ENCODE measurements at places on chromosomes 4 and X.

DNA sequence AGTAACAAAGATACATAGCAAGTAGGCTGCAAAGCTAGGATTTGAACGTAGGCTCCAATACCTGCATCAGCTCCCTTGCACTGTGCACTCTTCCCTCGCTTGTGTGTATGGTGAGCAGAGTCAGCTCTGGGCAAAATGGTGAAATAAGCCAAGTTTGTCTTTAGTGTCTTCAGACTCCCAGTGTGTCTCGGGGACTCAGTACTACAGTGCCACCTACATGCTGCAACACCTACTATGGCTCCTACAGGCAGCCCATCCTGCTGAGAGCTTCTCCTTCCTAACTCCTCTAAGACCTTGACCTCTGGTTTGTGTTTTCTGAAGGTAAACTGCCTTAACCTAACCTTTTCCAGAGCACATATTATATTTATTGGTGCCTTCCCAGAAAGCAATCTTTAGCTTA is 42.5 kb downstream of the RTL9 start:
- DNase-seq: no peak

DNA sequence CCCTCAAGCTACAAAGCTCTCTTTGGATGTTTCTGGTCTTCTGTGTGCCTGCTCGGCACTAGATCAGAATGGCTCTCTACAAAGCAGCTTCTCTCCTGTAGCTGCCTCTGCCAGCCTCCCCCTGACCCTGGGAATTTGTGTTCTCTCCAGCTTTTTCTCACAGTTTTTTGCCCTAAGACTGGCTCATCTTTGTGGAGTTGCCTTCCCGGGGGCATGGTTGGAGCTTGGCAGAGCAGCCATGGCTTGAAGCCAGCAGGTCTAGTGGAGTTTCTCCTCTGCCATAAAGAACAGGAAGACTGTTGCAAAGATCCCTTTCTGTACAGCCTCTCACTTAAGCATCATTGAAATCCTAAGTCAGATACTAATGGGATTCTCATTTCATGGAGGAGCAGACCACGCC is 163.3 kb upstream of the MAMLD1 start:
- DNase-seq: no peak

DNA sequence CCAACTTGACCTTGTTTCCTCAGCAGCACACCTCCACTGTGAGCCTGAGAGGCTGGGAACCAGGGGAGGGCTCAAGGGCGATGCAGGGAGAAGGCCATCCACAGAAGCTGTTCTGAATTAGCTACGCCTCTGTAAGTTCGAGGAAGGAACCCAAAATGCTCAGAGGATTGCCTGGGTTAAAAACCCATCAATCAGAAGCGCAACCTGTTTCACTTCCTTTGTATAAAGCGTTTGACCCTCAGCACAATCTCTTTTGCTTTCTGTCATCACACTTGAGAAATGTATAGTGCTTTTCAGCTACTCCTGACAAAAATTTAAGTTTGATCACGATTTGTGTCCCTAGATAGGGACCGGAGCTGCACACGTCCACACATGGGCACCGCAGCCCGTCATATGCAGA is 48.0 kb upstream of the MAP3K15 start:
- DNase-seq: no peak

- DNase-seq: no peak
Observed at GRCh38 chr4:186132577-186133242, 28.2 kb downstream of the FAM149A start.

GRCh38 chrX:46712764-46713163 is 46.2 kb downstream of the SLC9A7 start:
- DNase-seq: no peak

DNA sequence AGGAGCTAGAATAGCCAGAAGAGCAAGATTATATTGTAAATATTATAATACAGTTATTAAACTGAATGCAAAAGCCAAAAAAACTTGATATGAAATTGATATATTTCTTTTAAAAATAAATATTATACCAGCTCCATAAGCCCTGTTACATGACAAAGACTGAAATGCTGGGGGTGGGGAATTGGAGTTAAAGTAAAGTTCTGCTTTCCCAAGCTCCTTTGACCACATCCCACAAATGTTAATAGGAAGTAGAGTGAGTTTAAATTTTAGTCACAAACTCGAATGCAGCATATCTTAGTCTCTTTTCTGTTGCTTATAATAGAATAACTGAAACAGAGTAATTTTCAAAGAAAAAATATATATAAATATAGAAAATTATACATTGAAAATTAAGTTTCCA is 46.9 kb upstream of the NFKB1 start:
- DNase-seq: no peak

- no peak for DNase-seq
Observed at GRCh38 chr4:157706155-157706554, 466.7 kb downstream of the GASK1B start.

GRCh38 chr4:3384391-3384770 is 57.4 kb upstream of the HGFAC start:
- DNase-seq: no peak

GRCh38 chr4:30953799-30954198 is 233.6 kb downstream of the PCDH7 start:
- no peak for DNase-seq

DNA sequence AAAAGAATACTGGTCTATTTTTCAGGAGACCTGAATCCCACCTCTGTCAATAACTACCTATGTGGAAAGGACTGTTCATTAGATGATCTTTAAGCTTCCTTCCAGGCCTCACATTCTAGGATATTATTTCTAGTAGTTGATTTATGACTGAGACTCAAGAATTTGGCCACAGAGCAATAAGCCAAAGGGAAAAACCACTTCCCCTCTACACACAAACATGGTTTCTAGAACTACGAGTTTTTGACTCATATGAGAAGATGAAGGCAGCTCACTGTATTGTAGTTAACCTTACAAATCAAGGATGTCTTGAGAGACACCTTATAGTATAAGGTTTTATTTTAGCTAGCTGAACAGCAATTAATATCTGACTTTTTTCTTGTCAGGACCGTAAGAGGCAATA is 36.9 kb upstream of the GDPD2 start:
- no peak for DNase-seq

DNA sequence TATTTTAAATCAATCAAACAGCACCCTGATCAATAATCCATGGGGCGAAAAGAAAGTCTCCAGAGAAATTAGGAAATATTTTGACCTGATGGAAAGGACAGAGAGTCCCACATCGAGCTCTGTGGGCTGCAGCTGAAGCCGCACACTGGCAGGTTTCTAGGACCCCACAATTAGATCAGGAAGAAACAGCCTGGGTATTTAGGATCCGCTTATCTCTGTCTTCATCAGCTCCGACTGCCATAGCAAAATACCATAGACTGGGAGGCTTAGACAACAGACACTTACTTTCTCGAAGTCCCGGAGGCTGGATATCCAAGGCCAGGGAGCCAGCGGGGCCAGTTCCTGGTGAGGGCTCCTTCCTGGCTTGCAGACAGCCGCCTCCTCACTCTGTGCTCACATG is 36.4 kb downstream of the CCNQ start:
- DNase-seq: no peak

DNA sequence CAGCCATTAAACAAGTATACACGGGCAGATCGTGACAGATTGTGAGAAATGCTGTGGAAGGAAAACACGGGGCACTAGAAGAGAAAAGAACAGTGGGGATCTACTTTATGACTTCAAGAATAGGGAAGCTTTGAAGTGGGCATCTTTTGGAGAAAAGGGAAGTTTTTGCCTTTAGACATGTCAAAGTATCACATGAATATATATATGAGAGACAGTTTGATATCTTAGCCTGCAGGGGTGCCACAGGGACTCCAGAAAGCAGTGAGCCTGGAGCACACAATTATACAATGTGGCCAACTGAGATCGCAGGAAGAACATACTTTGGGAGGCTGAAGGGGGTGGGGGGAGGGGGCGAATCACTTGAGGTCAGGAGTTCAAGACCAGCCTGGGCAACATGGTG is 35.7 kb downstream of the RELL1 start:
- no peak for DNase-seq

- no peak for DNase-seq
Observed at GRCh38 chrX:48782795-48783194, 3.6 kb upstream of the GATA1 start.

DNA sequence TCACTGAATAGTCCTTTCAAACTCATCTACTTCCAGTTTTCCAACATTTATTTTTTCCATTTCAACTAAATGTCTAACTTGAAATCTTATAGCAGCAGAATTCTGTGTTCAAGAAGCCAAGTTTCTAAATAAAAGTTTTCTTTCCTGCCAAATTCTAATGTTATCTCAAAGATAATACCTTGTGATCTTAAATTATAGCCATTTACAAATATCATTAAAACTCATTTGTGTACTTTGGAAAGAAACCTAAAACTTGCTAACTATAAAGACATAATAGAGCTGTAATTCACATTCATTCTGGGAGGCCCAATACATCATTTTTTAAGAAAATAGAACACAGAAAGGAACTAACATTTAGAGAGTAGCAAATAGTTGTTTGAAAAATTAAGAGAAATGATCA is 83.9 kb downstream of the MAD2L1 start:
- DNase-seq: no peak

DNA sequence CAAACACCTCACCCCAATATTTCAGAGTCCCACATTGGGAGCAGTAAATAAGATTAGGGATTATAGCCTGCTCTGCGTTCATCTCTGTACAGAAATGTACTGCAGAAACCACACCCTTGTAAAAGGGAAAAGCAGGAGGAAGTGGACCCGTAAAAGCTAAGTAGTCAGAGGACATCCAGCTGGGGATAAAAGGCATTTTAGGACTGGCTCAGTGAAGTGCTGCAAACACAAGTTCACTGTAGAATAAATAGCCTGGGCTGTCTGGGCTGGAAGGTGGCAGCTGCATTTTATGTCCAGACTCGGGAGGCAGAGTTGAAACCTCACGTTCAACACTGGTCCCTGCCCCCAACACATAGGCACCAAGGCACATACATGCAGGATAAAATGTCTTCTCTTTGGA is 178.7 kb upstream of the FAT1 start:
- no peak for DNase-seq

- no peak for DNase-seq
Observed at GRCh38 chrX:39327255-39327654, 526.0 kb downstream of the MID1IP1 start.

DNA sequence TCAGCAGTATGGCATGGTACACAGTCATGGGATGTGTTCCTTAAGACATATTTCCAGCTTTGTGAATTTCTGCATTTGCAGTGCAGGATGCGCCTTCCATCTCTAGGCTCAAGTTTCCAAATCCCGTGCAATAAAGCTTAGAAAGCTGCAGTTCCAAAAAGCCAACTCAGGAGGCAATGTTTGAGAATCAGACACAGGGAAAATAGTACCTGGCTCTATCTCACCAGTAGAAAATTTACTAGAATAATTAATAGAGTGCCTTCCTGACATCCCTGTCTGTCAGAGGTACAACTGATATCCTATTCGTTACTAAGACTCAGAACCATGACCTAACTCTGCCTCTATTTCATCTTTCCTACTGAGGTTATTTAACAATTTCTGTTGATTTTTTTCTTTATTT is 1333.0 kb downstream of the PCDH19 start:
- no peak for DNase-seq

- no peak for DNase-seq
Observed at GRCh38 chrX:151710457-151710856, 5.4 kb upstream of the FATE1 start.

DNA sequence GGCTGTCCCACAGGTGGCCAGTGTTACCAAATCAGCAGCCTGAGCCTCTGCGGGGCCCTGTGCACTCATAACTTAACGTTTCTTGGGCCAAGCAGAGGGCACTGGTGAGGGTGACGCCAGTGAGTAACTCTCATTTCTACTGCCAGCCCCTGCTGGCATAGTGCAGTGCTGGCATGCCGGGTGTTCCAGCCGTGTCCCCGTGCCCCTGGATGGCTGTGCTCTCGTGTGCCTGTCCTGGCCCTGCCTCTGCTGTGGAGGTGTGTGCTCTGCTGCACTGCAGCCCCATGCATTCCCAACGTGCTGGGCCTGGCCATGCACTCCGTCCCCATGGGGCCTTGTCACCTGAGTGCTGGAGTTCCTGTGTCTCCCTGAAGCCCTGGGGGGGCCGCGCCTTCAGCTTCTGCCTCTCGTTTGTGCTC is 14.7 kb downstream of the TBC1D14 start:
- DNase-seq: no peak

DNA sequence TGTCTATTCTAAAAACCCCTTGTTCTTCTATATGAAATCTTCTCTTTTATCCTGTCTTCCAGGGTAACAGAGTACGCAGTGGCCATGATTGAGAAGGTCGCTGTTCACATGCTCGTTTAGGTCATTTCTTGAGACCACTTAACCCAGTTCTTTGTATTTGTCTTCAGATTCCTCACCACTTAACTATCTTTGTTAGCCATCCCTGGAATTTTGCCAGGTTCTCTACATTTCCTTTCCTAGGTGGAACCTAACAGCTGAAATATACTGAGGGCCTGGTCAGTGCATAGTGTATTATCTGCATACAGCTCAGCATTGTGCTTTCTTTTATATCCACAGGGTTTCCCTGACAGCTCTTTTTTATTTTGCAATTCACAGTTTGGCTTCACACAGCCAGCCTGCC is 148.9 kb upstream of the GALNT7 start:
- no peak for DNase-seq

GRCh38 chr4:8912089-8912455 is 40.4 kb upstream of the HMX1 start:
- DNase-seq: no peak

GRCh38 chrX:139924069-139924695 is 8.7 kb downstream of the ATP11C start:
- DNase-seq: no peak

DNA sequence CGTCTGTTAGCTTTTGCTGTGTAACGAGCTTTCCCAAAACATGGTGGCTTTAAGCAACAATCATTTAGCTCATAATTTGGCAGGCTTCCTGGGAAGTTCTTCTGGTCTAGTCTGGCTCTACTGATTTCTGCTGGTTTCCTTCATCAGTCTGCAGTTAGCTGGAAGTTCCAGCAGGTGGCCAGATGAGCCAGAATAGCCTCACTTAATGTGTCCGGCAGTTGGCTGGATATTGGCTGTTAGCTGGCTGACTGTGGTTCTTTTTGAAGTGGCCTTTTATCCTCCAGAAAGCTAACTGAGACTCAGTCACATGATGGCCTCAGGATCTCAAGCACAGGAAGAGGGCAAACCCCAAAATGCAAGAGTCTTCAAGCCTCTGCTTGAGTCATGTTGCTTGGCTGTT is 34.9 kb downstream of the FTHL17 start:
- no peak for DNase-seq

GRCh38 chr4:132427125-132427524 is 722.0 kb upstream of the PCDH10 start:
- no peak for DNase-seq

GRCh38 chr4:108861334-108861733 is 98.5 kb upstream of the ETNPPL start:
- no peak for DNase-seq

Measured in SK-N-MC (cell line).